ENCODE measurements at places on chromosomes 11 and 22. TPM values are rescaled to one million over a fixed set of nuclear protein-coding genes. Genes with fewer than 3 reads are reported as not detected.

DNA sequence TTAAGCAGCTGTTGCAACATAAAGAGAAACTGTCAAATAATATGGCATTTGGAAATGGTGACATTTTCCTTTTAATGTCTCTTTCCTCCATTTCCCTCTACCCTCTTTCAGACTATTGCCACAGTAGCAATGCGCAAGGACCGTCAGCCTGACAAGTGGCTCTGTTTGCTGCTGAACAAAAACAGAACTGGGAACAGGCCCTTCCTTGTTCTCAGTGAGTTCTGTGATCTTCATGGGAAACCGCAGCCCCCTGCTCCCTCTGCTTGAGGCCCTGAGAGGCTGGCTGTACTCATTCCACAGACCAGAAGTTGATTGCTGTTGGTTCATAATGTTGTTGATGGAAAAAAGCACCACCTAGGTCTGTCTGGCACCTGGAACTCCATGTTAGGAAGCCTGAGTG is 559.7 kb downstream of the OPCML start:
- DNase-seq, result no peak

GRCh38 chr11:94968334-94968958 is 4.9 kb downstream of the CWC15 start:
- no peak for DNase-seq

Gene NAALADL1
- 0.77 TPM for total RNA-seq

Gene DBX1
- total RNA-seq, result not detected

Measured in uterus (tissue), 4 donors.